Astrocyte (in vitro differentiated cells and primary cell): ENCODE measurements at places on chromosomes 7 and 10. TPM values are rescaled to one million over a fixed set of nuclear protein-coding genes. Genes with fewer than 3 reads are reported as not detected.

GRCh38 chr7:151509670-151510333, 9.9 kb downstream of the RHEB start:
- no peak for DNase-seq

DNA sequence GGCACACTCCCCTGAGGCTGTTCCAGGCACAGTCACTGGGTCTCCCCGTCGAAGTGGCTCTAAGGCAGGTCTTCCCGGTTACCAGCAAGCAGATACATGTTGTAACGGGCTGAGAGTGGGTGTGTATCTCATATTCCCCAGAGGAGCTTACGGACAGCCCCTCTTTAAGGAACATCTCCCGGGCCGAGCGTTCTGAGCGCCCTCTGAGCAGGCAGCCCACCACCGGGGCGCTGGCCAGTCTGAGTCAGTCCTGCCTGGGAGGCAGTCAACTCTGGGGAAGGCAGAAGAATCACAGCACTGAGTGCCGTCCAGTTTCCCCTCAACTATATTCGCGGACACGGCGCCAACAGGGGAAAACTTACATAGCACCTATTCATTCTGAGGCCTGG, 117.4 kb downstream of the LHPP start:
- DNase-seq: no peak

- peak; percentile 9 for DNase-seq
These were observed 483.9 kb downstream of the AUTS2 start for GRCh38 chr7:70082099-70082611.

DNA sequence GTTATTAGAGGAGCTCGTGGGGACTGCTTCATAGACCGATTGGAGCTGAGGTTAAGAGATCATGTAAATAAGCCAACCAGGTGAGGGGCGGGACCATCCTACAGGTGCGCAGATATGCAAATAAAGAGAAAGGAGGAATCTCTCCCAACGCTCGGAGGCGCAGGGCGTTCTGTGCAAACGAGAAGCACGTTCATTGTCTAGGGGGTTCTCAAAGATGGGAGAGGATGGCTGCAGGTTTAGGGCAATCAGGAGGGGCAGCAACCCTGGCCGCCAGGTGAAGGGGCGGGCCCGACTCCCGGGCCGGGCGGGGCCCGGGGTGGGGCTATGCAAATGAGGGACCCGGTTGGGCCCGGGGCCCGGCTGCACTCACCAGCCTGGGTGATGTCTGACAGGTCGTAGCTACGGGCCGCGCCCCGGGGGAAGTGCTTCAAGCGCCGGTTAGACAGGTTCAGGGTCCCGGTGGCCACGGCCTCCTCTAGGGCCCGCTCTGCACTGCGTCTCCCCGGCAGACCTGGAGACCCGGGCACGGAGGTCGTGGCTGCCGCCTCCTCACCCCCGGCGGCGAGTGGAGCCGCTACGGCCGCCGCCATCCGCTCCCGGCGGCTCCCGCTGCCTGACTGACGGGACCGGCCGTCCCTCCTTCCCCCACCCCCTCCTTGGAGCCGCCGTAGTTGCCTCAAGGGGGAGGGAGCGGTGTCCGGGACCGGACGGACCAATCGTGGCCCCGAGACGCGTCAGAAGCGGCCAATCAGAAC, at the start of gene LRCH4:
Gene LRCH4, minus strand, starts transcription at position 619 of the 755 bp plus-strand sequence. Its CDS starts 29 bp downstream, at position 590.
- no peak for DNase-seq

GRCh38 chr7:305410-306151, 15.6 kb downstream of the FOXL3 start:
- DNase-seq: no peak

DNA sequence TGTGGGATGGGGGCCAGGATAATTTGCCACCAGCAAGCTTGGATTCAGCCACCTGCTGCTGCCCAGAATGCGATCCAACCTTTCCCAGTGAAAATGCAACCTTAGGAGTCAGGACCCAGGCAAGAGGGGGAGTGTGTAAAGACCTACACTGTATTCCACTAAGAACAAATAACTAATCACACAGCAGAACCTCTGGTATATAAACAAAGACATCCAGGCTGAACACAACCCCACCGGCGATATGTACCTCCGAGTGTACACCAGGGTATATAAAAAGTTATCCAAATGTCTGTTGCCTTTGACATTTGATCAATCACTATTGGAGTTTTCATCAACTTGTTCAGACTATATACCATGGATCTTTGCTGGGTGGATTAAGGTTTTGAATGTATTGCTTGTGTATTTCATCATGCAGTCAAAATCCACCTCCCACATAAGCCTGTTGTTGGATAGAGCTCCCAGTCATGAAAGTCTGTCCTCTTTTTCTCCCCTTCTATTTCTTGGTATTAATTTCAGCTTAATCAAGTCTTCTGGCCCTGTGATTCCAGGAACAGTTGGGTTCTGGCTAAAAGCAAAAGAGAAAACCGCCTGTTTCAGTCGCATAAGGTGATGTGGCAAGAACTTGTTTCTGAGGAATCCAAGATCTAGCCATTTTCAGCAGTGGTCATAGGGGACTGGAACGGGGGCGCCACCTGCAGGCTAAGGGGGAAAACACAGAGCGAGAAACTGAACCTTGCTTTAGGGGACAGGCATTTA, 290.7 kb downstream of the CCDC3 start:
- DNase-seq: peak; percentile 56

DNA sequence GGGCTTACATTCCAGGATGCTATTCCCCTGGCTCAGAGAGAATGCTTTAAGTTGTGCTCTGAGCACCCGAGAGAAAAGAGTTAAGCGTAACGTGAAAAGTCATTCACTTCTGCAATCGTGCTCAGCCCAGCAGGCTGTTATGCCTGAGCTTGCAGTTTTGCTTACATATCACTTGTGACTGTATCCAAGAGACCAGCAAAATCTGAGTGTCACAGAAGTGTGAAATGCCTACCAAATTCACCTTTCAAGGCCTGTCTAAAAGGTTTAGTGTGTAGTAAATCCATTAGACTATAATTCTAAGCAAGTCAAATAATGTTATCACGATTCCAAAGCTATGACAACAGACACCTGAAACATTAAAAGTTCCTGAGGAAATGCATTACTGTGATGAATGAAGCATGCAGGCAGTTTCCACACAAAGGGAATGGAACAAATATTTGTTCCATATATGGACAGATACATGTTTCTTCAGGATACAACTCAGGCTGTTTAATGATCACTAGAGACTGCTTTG, 20.1 kb downstream of the ITGB1 start:
- DNase-seq: no peak

DNA sequence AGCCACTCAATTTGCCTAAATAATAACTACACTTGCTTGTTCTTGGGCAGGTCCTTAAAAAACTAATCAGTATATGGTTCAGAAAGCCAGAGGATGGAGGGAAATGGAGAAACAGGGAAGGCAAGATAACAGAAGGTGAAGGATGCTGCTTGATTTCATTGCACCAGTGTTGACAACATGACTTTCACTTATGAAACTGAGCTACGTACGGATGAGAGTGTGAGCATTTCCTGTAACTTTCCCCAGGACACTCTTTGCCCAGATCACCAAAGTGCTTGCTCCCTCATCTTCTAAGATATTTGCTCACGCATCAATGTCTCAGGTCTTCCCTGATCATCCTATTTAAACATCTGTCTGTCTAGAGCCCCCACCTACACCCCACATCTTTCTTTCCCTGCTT, 37.4 kb downstream of the SLC35B4 start:
- no peak for DNase-seq

Gene CLDN3
- 0.68 TPM in 1 of 2 replicates, not detected in the other for total RNA-seq

DNA sequence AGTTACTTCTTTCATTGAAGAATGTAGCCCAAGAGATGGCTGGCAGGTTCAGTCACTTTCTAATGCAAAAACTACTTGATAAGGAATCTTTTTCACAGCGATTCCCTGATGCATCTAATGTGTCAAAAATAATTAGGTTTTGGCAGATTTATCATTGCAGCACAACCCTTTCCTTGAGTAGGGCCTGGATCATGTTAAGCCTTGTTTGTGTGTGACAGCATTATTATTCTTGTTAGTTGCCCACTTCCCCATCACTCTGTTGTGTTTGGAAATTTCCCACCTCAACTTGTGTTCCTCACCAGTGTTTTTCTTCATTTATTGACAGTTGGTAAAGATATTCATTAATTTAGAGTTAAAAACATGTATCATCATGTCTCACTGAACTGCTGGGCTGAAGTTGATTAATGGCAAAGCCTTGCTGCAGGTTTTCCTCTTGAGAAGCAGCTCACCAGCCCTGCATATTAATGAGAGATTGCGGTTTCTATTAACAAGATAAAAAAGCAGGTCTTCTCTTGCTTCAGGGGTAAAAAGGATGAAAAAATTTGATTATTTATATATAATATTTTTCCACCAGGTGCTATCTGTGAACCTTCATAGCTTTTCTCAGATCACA, 233.3 kb upstream of the MDFIC start:
- DNase-seq: peak; percentile 4

- no peak for DNase-seq
These were observed 103.1 kb upstream of the SFMBT2 start for GRCh38 chr10:7513936-7514335.

Gene ZSCAN21
- total RNA-seq: 10.1 and 11.1 TPM in 2 replicates

DNA sequence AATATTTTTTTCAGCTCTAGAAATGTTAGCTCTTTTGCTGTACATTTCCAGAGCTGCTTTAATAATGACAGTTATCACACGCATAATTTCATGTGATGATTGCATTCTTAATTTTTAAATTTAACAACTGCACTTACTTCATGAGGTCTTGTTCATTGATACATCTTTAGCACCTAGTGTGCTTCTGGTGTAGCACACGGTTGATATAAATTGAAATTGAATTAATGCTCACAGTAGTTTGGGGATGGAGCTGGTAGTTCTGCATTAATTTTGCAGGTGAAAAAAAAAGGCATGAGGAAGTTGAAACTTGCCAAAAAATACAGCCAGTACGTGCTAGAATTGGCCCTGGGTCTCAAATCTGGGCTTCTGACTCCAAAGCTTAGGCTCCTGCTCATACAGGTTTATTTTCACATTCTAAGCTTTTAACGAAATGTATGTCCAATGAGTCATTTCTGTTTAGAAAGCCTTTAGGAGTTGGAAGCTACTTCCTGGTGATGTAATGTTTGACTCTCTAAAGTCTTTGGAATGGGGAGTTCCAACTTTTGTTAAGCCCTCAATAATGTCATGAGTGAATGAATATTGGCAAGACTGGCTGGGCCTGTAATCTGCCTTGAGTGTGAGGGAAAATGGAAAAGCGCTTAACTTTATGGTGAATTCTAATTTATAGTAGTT, 62.5 kb downstream of the DAGLB start:
- peak; percentile 97 for DNase-seq

GRCh38 chr7:151875942-151876898, 695 bp downstream of the PRKAG2 start:
- DNase-seq: no peak

Gene PNLIPRP2
- not detected in 2 replicates for total RNA-seq

Gene CCDC6
- 69.4 and 73.9 TPM in 2 replicates for total RNA-seq

DNA sequence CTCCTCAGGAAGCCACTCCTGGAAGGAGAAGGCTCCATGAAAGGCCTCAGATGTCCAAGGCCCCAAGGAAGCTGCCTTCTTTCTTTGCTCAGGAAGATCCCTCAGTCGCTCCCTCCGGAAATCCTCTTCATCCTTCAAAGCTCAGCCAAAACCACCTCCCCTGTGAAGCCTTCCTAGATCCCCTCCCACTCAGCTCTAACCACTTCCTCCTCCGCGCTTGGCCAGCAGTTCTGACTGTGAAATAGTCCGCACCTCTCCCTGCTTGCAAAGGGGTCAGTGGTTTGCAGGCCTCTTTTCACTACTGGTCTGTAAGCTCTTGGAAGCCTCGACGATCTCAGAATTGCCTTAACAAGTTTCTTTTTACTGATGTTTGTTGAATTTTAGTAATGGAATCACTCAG, 23.9 kb downstream of the PYROXD2 start:
- no peak for DNase-seq

DNA sequence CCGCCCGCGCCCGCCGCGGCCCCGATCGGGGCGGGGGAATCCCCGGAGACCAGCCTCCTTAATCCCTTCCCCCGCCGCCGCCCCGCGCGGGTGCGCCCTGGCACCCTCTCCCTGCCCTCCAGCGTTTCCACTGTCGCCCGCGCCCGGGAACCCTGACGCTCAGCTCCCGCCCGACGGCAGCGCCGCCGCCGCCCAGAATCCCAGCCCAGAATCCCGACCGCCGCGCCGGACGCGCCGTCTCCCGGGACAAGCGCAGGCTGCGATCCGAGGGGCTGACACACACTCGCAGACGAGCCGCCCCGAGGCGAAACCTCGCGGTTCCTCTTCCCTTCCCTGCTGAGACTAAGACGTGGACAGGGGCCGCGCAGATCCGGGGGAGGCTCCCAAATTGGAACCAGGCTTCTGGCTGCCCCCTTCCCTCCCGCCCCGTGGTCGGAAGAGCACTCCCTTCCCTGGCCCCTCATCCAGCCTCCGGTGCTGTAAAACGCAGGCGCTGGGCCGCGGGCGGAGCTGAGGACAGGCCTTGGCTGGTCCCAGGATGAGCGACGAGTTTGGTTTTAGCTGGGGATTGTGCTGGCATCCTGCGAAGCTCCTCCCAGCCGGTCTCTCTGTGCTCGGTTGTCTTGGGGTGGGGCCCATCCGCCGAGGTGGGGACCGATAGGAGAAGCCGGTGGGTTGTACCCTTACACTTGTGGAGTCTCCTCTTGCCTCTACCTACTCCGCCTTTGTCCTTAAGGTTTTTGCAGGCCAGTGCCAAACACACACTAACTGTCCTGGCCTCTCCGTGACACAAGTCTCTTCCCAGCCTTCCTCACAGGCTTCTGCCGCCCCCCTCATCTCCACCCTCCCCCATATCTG, 1.1 kb downstream of the MARVELD1 start:
- peak; percentile 71 for DNase-seq

DNA sequence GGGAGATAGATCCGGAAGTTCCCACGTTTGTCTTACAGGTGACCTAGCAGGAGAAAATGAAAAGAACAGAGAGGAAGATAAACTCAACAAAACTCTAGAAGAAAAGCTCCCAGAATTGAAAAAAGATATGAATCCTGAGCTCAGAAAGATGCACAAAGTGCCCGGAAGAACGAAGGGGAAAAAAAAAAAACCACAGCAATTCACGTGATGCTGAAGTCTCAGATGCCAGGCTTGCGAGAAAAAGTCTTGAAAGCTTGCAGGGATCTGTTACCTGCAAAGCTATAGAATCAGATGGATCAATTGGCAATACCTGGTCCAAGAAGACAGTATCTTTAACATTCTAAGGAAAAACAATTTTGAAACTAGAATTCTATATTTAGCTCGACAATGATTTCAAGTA, 33.5 kb downstream of the CARD11 start:
- no peak for DNase-seq

Gene UCMA
- not detected in 2 replicates for total RNA-seq

DNA sequence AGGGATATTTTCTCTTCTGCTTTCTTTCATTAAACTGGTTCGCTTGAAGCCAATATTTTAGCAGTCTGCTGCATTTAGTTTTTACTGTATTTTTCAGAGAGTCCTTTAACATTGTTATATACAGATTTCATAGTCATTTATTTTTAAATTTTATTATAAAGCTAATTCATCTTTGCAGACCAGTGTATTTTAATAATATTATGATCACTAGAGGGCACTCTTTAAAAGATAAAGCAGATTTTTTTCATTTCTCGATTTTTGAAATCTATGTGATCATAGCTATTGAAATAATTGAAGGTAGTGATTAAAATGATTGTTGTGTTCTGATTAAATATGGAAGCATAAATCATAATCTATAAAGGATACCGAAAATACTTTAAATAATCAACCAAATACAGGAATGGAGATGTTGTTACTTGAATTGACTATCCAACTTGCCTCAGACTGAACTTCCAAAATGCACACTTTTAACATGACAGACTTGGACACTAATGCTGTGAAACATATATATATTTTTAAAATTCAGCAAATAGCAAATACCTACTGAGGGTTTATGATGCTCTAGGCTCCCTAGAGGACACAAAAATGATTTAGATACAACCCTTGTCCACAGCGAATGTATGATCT, 35.2 kb downstream of the ST7 start:
- DNase-seq: no peak

Gene TFR2
- total RNA-seq: 0.26 and 0.50 TPM in 2 replicates

Gene GFRA1
- 12.7 and 24.2 TPM in 2 replicates for total RNA-seq

Gene POLR1F
- total RNA-seq: 18.9 and 21.7 TPM in 2 replicates

Gene EBF3
- total RNA-seq: 0.07 and 0.14 TPM in 2 replicates
